ENCODE measurements at places on chromosomes 7 and 10.

GRCh38 chr10:83994325-83994724, 145.0 kb upstream of the GHITM start:
- no peak for ATAC-seq

GRCh38 chr7:34849163-34849960, 187.9 kb downstream of the DPY19L1 start:
- ATAC-seq, result no peak

DNA sequence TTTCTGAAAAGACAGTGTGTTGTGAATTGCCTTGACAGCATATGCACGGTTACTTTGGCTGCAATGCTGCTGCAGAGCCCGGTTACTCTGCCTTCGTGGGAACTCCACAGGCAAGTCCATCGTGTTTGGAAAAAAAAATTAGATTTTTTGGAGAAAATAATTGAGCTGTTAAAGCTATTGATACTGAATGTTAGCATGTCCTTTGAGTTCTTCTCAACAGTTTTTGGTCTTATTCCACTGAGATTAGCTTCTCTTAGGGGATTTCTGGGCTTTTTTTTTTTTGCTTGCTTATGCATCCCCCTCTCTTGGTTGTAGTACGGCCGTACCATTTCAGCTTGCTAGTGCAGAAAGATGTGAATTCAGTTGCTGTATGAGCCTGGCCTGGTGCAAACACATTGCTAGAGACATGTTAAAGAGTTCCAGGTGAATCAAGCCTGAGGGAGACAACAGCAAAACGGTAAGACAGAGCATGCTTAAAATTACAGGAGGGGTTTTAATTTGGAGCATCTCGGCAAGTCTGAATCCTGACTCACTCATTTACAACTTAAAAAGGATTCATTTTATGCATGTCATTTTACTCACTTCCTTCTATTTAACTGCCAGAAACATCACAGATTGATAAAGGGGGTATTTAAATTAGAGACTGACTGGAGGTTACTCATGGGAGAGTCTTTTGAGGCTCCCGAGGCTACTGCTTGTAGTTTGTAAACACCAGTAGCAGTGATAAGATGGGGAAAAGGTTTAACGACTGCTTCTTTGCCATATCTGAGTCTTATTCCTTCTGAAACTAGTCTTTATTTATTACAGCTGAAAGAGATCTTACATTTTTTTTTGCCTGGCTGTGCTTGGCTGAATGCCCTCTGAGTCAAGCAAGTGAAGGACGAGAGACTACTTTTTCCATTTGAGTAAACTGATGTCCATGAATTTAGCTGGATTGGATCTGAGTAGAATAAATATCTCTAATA, 113.7 kb downstream of the CDK14 start:
- peak; percentile 42 for ATAC-seq

DNA sequence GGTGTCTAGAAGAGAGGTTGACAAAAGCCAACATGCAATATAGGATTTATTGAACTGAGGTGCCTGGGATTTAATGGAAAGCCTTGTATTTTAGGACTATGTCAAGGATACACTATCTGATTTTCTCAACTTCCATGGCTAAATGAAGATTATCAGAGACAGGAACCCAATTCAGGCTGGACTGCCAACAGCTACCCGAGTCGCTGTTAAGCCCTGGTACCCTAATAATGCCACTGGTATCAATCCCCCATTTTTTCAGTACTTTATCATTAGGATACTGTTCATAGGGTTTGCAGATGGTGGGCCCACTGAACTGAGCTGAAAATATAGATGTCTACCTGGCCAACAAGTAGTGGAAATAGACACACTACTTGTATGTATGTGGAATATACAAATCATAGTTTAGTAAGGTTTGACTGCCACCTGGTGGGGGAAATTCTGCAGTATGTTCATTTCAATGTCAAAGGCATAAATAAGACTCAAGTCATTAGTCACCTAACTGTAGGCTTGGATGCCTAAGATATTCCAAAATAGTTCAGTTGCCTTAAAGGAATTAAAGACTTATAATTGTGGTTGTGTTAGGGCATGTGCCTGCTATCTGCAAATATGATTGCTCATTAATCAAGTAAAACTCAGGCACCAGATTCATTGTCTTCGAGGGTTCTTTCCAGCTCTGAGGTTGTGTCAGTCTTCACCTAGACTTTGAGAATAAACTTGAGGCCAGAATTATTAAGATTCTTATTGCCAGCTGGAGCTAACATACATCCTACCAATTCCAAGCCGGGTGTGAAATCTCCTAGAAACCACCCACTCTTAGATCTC, 34.1 kb upstream of the NOBOX start:
- peak; percentile 41 for ATAC-seq

DNA sequence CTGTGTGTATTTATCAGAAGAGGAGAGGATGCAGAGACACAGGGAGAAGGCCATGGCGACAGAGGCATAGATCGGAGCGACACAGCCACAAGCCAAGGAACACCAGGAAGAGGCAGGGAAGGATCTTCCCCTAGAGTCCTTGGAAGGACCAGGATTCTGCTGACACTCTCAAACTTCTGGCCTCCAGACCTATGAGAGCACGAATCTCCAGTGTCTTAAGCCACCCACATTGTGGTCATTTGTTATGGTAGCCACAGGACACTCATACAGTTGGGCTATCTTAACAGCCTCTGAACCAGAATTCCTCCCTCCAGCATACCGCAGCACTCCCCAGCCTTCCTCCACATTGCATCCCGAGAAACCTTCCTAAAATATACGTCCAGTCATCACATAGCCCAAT, 367.0 kb upstream of the MGMT start:
- ATAC-seq, result no peak

- no peak for ATAC-seq
Measured at GRCh38 chr10:110057456-110057855, 49.7 kb downstream of the ADD3 start.

GRCh38 chr7:56110611-56111010, 4.3 kb upstream of the CHCHD2 start:
- no peak for ATAC-seq

DNA sequence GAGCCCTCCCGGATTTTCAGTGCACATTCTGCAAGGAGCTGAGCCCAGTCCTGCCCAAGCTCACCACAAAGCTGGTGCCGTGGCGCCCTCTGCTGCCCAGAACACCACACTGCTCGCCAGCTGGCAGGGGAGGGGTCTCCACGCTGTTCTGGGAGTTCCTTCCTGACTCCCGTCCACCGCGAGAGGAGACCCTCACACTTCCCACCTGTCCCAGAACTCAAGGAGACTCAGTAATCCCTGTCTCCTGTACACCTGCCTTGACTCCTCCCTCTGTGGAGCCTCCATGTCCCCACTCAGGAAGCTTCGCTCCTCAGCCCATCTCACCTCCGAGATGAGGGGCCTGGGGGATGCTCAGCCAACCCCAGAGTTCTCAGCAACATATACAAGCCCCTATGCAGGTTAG, 11.3 kb downstream of the C10orf105 start:
- peak; percentile 34 for ATAC-seq

DNA sequence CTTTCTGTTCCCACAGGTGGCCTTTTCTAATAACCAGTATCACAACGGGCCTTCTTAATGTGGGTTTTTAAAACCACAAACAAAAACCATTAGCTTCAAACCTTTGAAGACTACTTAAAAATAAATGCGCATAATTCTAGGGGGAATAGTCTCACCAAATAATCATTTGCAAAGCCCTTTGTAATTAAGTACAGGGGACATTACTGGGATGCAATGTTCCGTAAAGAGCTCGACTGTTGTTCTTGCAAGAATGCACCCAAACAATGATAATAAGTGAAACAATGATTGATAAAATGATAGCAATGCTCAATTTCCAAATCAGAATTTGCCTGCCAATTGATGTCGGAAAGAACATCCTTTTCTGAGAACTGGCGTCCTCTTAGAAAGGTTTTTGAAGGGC, 589.1 kb upstream of the ADARB2 start:
- ATAC-seq, result no peak

- ATAC-seq, result no peak
Measured at GRCh38 chr10:97921581-97922021, 72.0 kb downstream of the GOLGA7B start.

DNA sequence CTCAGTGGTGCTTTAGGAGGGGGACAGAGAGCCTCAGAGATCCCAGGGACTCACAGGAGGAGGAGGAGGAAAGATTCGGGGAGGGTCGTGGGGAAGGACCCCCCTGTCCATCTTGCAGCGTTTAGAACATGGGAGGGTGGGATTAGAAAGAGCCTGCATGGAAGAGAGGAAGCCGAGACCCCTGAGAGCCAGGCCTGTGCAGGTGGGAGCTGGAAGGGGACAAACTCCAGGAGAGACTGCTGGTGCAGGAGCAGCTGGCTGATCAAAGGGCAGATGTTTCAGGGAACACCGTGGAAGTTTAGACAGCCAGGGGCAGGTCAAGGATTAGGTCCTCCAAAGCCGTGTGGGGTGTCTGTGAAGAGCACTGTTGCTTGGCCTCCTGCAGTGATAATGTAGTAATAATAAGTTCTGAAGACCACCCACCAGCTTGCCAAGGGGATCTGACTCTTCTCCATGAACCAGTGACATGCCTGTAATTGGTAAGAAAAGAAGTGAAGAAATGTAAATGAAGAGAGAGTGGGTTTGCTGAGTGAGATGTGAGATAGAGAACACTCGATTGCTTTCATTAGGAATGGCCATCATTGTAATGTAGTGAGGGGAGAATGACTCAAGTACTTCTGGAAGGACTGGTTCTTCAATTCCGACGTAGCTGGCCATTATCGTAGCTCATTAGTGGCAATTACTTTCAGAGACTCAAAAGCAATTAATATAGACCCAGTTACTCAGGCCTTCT, 425.6 kb downstream of the PAXIP1 start:
- ATAC-seq, result no peak

- ATAC-seq, result no peak
Measured at GRCh38 chr10:101833466-101833865, 10.1 kb downstream of the KCNIP2 start.

DNA sequence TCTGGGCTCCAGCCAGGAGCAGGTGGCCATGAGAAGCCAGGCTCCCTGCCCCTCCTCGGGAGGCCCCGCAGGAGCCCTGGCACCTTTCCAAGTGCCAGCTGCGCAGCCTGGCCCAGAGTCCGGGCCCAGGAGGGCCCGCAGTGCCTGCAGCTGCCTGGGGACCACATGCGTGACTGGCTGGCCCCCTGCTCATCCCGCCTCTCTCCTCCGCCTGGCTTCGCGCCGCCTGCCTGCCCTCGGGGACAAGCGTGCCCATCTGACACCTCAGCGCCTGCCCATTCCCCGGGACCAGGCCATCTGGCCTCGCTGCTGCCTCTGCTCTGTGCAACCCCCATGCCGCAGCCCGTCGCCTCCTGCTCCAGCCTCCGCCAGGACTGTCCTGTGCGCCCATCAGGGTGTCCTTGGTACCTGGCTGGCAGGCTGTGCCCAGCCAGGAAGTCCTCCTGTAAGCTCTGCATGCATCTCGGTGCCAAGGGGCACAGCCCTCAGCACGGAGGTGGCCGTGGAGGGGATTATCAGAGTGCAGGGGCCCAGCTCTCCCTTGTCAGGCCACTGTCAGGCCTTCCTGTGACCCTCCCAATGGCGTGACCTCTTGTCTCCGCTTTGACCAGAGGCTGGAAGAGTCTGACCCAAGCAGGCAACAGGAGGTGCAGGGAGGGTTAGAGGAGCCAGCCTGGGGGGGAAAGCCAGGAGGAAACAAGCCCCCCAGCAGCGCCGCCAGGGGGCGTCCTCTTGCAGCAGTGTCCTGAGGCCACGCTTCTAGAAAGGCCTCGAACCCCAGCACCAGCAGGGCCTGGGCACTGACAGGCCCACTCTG, 50.5 kb downstream of the TMEM209 start:
- no peak for ATAC-seq

GRCh38 chr7:85111761-85112160, 75.1 kb downstream of the SEMA3D start:
- no peak for ATAC-seq

DNA sequence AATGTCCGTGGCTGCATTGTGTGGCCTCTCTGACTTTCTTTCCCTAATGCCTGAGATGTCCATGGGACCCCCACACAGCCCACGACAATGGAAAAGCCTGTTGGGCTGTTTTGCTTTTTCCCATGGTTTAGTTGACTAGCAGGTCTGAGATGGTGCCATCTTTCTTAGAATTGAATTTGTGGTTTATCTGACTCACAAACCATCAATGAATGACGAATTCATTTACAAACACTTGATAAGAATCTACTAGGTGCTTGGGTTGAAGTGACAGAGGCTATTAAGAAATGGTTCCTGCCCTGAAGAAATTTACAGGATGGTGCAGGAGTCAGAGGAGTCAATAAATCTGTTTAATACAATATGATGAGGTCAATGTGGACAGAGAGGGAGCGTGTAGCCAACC, 75.4 kb downstream of the OTUD1 start:
- peak; percentile 90 for ATAC-seq

DNA sequence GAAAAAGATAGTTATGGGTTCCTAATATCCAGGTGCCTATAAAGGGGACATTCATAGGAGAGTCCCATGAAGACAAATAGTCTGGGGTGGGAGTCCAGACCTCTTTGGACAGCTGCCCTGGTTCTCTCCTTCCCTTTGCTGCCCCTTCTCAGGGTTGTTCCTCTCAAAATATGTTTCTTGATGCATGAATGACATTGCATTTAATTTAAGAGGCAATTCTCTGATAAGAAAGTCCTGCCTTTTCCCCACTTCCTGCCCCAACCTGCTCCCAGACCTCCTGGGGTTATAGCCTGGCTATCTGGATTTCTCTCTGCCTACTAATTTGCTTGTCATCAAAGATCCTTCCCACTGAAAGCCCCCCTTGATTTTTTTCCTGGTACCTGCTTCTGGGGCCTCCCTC, 12.5 kb upstream of the BTRC start:
- ATAC-seq, result no peak

All from activated CD4-positive, CD25-positive, alpha-beta regulatory T cell treated with anti-CD3 and anti-CD28 coated beads, Interleukin-2, amount 50 U/mL, for 24 hours (primary cell).